H1 (cell line): ENCODE measurements at places on chromosomes 5 and 9. TPM values are rescaled to one million over a fixed set of nuclear protein-coding genes. Genes with fewer than 3 reads are reported as not detected.

Gene CTXN3
- 0.05 TPM in 1 of 2 replicates, not detected in the other for polyA plus RNA-seq

Gene PCDHB4
- polyA plus RNA-seq, result 1.3 and 2.0 TPM in 2 replicates

Gene OR13C3
- 0.06 TPM in 1 of 2 replicates, not detected in the other for polyA plus RNA-seq

Gene DBH
- 0.18 and 0.24 TPM in 2 replicates for polyA plus RNA-seq

Gene NSG2
- polyA plus RNA-seq, result 0.53 and 0.56 TPM in 2 replicates

Gene SAXO1
- 0.11 TPM in 2 replicates for polyA plus RNA-seq

Gene CACFD1
- polyA plus RNA-seq, result 15.5 and 23.6 TPM in 2 replicates

Gene PCDHB16
- 1.7 and 2.2 TPM in 2 replicates for polyA plus RNA-seq

Gene TAF11L5
- not detected in 2 replicates for polyA plus RNA-seq

DNA sequence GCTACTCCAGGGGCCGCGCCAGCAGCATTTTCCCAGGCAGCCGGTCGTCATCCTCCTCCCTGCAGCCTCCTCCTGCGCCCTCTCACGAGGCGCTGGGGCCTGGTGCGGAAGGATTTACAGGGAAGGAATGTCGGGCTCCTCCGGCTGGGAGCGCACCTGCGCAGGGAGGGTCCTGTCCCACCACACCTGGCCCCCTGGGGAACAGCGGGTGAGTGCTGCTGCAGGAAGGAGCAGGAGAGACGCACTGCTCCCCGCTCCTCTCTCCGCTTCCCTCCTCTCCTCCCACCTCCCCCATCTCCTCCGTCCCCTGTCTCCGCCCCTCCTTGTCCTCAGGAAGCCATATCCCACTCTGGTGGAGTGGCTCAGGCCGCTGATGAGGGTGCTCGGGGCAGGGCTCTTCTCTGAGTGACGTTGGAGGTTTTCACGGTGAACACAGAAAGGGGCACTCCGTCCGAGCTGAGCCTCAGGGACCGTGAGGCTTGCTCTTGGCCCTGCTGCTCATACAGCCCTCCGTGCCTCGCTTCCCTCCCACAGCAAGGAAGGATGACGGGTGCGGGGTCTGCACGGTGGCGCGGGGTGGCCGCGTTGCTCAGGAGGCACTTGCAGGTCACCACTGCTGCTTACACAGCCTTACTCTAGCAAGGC, 31.3 kb downstream of the IRX4 start:
- no peak overlapping the region for H3K27ac ChIP-seq
- peak overlapping the region; percentile 40 for H3K4me3 ChIP-seq
- H3K4me1 ChIP-seq, result peaks cover 15% of the 10 kb centered on the region; the same call in 1 of the 2 replicates
- no peak for DNase-seq

DNA sequence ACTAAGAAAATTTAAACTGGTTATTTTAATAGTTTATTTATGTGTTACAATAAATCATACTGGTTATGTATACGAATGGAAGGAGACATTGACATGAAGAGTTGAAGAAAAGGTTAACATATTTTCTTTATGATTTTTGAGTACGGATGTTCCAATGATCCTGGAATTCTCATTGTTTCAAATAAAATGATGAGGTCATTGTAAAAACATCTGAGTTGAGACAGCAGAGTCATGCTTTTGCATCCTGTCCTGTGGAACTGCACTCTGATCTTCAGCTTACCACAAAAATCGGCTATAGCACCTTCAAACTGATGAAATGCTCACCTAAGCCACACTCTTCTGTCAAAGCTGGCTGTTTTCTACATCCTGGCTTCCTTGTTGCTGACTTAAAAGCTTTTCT, 67.8 kb downstream of the PTCD2 start:
- no peaks in the 10 kb centered on the region for H3K4me1 ChIP-seq
- no peaks in the 10 kb centered on the region for H3K27me3 ChIP-seq
- DNase-seq, result no peak
- no peaks in the 10 kb centered on the region for H3K36me3 ChIP-seq
- H3K4me3 ChIP-seq, result no peak overlapping the region
- H3K27ac ChIP-seq, result no peak overlapping the region

- no peaks in the 10 kb centered on the region for H3K27me3 ChIP-seq
- DNase-seq, result no peak
- H3K4me1 ChIP-seq, result no peaks in the 10 kb centered on the region
- H3K36me3 ChIP-seq, result no peaks in the 10 kb centered on the region
- H3K4me3 ChIP-seq, result no peak overlapping the region
- H3K27ac ChIP-seq, result no peak overlapping the region
Observed at GRCh38 chr5:111934511-111934910, 177.5 kb upstream of the NREP start.

GRCh38 chr5:10320793-10321192, 13.1 kb upstream of the CMBL start:
- no peaks in the 10 kb centered on the region for H3K27me3 ChIP-seq
- DNase-seq, result no peak
- no peaks in the 10 kb centered on the region for H3K36me3 ChIP-seq
- H3K27ac ChIP-seq, result no peak overlapping the region
- H3K4me1 ChIP-seq, result no peaks in the 10 kb centered on the region

- H3K4me3 ChIP-seq, result no peak overlapping the region
- DNase-seq, result no peak
- no peaks in the 10 kb centered on the region; the same call in 1 of the 2 replicates for H3K4me1 ChIP-seq
- no peak overlapping the region for H3K27ac ChIP-seq
Observed at GRCh38 chr9:133691626-133692363, 46.4 kb downstream of the SARDH start.

DNA sequence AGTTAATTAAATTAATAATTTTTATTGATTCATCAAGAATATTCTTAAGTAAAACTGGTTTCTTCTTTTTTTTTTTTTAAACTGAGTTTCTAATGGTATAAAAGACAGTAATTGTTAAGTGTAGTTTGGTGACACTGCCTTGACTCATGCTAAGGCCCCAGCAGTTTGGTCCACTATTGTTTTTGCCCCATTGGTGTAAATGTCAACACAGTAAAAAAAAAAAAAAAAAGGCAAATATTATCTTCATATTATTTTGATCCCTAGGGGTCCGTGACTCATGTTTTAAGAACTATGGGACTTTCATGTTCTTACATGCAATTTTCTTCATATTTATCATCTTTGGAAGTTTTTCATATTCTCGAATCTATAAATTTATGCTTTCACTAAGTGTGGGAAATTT, 29.2 kb upstream of the JAK2 start:
- no peak overlapping the region for H3K4me3 ChIP-seq
- no peaks in the 10 kb centered on the region for H3K36me3 ChIP-seq
- DNase-seq, result no peak
- no peak overlapping the region for H3K27ac ChIP-seq
- no peaks in the 10 kb centered on the region for H3K27me3 ChIP-seq

- no peak for DNase-seq
- H3K4me1 ChIP-seq, result no peaks in the 10 kb centered on the region
- no peak overlapping the region for H3K4me3 ChIP-seq
- H3K27ac ChIP-seq, result no peak overlapping the region
- H3K36me3 ChIP-seq, result no peaks in the 10 kb centered on the region
Observed at GRCh38 chr9:128047231-128047630, 19.9 kb downstream of the NAIF1 start.

- H3K4me3 ChIP-seq, result no peak overlapping the region
- H3K27me3 ChIP-seq, result no peaks in the 10 kb centered on the region
- no peak overlapping the region for H3K27ac ChIP-seq
- no peaks in the 10 kb centered on the region for H3K36me3 ChIP-seq
Observed at GRCh38 chr5:74232276-74232675, 408.3 kb downstream of the ENC1 start.

DNA sequence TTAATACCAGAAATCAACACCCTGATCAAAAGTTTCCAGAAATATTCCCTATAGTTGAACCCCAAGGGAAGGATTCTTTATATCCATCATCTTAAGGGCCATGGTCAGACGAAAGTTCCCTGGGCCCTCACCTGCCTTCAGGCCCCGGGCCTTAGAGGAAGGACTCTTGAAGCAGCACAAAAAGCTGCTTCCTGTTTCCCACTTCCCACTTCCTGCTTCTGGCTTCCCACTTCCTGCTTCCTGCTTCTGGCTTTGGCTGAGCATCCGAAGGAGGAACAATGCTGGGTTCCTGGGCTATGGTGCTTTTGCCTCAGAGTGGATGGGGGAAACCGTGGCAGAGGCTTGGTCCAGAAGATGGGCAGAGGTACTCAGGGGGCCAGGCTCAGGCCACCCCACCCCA, 25.8 kb upstream of the DAP start:
- H3K4me1 ChIP-seq, result no peaks in the 10 kb centered on the region
- H3K4me3 ChIP-seq, result no peak overlapping the region
- no peaks in the 10 kb centered on the region for H3K27me3 ChIP-seq
- H3K36me3 ChIP-seq, result no peaks in the 10 kb centered on the region
- H3K27ac ChIP-seq, result no peak overlapping the region

- peaks cover 30% of the 10 kb centered on the region for H3K36me3 ChIP-seq
- DNase-seq, result peak; percentile 62
- H3K27me3 ChIP-seq, result no peaks in the 10 kb centered on the region; the same call in 1 of the 2 replicates
- H3K4me3 ChIP-seq, result peak within 1 kb of the TSS; percentile 84
- peak within 1 kb of the TSS; percentile 60; the same call in 1 of the 2 replicates for H3K27ac ChIP-seq
- peaks cover 14% of the 10 kb centered on the region for H3K4me1 ChIP-seq
Observed at GRCh38 chr9:135500525-135501260, at the start of gene MRPS2. TSS of gene MRPS2 (plus strand) at chr9:135500682. CDS start at chr9:135500711, 29 bp downstream.

DNA sequence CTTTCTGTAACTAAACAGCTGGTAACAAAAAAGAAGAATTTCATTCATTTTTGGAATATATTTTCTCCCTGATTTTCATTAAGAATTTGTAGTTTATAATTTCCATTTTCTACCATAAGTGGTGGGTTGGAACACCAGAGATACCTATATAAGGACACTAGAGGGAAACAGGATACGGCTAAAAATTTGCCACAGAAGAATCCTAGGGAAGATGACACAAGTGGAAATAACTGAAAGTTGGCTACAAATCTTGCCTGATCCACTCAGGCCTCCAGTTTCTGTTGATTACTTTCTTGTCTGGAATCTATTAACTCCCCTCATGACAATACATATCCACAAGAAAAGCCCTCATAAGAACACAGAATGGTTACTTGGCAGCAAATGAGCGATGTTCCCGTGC, 46.8 kb downstream of the FREM1 start:
- no peak for DNase-seq
- no peak overlapping the region for H3K27ac ChIP-seq
- H3K4me1 ChIP-seq, result no peaks in the 10 kb centered on the region
- H3K36me3 ChIP-seq, result no peaks in the 10 kb centered on the region

- peak overlapping the region; percentile 78 for H3K4me3 ChIP-seq
- H3K27ac ChIP-seq, result peak overlapping the region; percentile 70; the same call in 1 of the 2 replicates
Observed at GRCh38 chr5:55160493-55161209, 680 bp downstream of the GPX8 start.

DNA sequence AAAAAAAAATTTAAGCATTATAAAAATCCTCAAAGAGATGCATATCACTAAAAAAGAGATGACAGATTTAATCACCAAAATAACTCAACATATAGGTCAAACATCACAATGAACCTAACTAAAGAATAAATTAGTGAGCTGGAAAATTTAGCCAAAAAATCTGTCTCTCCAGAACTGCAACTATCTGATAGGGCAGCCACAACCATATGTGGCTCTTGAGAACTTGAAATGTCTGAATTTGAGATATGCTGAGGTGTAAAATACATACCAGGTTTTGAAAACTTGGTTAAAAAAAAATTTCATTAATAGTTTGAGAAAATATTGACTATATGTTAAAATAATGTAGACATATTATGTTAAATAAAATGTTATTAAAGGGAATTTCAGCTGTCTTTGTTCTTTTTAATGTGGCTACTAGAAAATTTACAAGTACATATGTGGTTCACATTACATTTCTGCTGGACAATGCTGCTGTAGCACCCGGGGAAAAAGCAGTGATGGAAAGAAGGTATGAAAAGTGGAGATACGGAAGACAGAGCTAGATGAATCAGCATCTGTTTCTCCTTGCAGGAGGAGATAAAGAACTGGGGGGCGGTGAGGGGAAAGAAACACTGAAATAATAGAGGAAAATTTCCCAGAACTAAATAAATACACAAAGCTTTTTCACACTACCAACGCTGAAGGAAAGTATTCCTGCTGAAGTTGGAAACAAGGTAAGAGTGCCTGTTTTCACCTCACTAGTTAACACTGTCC, 66.1 kb downstream of the DCP2 start:
- no peaks in the 10 kb centered on the region for H3K36me3 ChIP-seq
- no peaks in the 10 kb centered on the region for H3K4me1 ChIP-seq
- no peak overlapping the region for H3K4me3 ChIP-seq
- no peaks in the 10 kb centered on the region for H3K27me3 ChIP-seq

DNA sequence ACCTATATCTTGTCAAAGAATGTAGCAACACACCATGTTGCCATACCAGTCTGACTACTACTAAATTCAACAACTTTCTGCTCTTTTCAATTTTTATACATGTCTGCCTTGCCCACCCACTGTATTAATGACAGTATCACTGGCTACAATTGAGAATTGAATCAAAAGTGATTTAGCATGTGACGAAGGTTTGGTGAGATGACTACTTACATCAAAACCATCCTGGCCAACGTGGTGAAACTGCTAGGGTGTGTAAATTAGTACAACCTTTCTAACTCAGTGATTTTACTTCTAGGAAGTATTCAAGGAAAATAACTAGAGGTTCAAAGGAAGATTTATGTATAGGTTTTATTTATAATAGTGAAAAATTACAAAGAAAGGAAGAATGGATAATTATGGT, 109.8 kb downstream of the UNC13B start:
- DNase-seq, result no peak
- no peak overlapping the region for H3K27ac ChIP-seq
- H3K4me1 ChIP-seq, result no peaks in the 10 kb centered on the region
- no peak overlapping the region for H3K4me3 ChIP-seq
- no peaks in the 10 kb centered on the region for H3K36me3 ChIP-seq

DNA sequence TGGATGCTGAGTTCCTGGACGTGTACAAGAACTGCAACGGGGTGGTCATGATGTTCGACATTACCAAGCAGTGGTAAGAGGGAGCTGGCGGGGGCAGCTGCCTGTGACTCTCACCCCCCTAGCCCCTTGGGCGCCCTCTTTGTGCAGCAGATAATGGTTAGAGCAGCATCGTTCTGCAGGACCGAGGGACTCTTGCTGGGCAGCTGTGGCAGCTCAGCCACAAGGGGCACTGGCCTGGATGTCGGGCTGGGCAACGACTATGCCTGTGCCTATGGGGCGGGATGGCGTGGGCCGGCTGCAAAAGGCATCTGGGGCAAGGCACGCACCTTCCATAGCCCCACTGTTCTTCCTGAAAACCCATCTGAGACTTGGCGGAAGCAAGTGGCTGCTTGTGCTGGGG, 12.9 kb upstream of the AJM1 start:
- no peak overlapping the region for H3K4me3 ChIP-seq
- DNase-seq, result no peak
- H3K27ac ChIP-seq, result no peak overlapping the region

GRCh38 chr5:91090995-91091394, 292.1 kb downstream of the ARRDC3 start:
- H3K27me3 ChIP-seq, result no peaks in the 10 kb centered on the region
- H3K27ac ChIP-seq, result 0 out of 2 replicates have a peak overlapping the region, but pooled peaks have one; percentile 38
- H3K36me3 ChIP-seq, result no peaks in the 10 kb centered on the region

DNA sequence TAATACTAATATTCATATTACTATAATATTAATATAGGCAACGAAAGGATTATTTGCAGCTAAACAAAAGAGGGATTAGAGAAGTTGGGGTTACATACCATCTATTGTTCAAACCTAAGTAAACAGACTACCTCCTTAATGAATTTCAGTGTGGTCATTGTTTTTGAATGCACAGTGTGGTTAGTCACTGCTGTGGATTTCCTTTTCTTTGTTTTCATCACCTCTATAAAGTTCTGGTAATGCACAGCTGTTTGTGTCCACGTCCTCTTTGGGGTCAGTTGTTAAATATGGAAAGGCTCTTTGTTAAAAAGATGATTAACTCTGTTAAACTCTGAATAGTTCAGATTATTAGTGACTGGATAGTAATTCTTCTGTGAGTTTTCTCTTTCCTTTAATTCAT, 233.6 kb downstream of the MAST4 start:
- H3K4me3 ChIP-seq, result no peak overlapping the region
- peaks cover 13% of the 10 kb centered on the region for H3K4me1 ChIP-seq
- no peaks in the 10 kb centered on the region for H3K27me3 ChIP-seq
- DNase-seq, result no peak
- no peak overlapping the region for H3K27ac ChIP-seq
